ENCODE measurements at places on chromosomes 12 and 14.

DNA sequence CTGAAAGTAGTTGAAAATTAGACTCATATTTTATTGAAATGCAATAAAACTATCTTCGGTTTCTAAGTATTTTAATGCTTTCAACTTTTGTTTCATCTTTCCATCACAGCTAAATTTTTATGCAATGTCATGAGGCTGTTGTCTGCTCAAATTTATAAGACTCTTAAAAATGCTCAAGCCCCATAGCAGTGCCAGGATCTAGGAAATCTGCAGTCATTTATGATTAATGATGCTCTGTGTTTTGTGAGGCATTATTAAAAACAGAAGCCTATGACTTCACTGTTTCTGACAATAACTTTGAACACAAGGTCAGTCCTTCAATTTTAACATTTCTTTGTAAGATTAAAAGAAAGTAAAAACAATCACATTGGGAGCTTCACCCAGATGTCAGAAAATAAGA, 112.5 kb downstream of the ALX1 start:
- DNase-seq = no peak

DNA sequence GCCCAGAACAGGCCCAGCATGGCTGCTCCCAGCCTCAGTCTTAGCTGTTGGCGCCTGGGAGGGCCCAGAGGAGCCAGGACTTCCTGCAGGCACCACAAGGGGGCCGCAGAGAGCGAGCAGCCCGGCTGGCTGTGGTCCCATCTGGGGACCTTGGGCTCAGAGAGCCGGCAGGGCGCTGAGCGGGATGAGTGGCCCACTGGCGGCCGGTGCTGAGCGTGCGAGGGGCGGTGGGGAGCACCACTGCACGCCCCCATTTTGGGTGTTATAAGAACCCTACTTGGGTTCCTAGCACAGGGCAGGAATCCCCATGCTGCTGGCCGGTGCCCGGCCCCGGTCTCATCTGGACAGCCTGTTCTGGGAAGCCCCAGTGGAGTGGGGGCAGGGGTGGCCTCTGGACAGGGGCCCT, 25.9 kb upstream of the CRIP2 start:
- DNase-seq = no peak

GRCh38 chr14:68621400-68622365, 171.2 kb downstream of the ZFP36L1 start:
- DNase-seq = no peak

DNA sequence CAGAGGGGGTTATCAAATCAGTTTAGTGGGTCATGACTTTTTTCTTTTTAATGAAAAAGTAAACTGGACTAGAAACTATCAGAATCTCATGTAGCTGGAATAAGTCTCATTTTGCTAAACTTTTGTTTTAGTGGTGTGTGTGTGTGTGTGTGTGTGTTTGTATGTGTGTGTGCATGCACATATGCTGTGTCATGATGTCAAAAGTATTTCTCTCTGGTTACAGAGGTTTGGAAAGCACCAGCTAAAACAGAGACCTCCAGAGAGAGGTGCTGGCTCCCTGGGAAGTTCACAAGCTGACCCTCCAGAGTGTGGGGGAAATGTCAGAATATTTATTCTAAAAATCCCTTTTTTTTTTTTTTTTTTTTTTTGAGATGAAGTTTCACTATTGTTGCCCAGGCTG, 114.7 kb downstream of the LGMN start:
- no peak for DNase-seq

DNA sequence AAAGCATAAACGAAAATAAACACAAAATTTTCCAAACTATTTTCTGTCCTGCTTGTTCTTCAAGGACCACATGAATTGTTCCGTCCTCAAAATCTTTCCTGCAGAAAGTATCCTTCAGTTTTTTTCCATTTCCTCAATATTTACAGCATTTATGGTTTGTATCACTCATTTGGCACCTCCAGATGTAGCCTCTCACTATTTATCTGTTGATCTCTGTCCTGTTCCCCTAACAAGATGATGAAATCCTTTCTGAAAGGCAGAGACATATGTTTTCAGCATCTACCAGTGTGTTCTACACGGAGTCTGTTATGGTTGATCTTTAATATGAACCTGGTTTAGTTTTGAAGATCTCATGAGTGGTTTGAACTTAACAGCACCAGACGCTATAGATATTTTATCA, 490.2 kb downstream of the NELL2 start:
- DNase-seq = no peak

- DNase-seq = no peak
These were observed 29.6 kb downstream of the P2RX4 start for GRCh38 chr12:121239351-121240061.

DNA sequence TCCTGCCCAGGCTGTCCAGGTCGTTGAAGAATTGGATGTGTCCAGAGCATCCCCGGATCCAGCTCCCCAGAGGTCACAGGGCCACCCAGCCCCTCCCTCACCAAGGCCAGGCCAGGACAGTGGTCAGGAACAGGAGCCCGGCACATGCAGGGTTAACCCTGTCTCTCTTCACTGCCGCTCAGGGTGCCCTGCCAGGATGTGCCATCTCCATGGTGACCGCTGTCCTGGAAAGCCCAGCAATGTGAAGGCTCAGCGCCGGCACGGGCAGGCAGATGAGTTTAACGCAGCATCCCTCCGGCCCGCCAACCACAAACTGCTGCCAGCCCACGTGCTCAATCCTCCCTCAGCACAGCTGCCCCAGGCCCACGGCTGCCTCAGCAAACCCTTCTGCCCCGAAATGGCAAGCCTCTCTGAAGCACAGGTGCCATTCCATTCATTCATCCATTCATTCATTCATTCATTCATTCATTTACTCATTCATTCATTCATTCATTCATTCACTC, 4.4 kb downstream of the TMEM179 start:
- no peak for DNase-seq

DNA sequence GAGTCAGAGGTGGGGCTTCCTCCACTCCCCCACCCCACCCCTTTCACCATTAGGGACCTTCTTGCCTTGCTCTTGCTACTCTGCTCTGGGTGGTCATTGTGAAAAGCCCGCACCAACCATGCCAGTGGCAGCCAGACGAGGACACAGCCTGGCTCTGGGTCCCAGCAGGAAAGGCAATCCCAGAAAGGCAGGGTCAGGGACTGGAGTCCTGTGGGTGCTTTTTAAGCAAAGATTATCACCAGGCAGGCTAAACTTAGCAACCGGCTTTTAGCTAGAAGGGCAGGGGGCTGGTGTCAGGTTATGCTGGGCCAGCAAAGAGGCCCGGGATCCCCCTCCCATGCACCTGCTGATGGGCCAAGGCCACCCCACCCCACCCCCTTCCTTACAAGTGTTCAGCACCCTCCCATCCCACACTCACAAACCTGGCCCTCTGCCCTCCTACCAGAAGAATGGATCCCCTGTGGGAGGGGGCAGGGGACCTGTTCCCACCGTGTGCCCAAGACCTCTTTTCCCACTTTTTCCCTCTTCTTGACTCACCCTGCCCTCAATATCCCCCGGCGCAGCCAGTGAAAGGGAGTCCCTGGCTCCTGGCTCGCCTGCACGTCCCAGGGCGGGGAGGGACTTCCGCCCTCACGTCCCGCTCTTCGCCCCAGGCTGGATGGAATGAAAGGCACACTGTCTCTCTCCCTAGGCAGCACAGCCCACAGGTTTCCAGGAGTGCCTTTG, 1.2 kb upstream of the GAPDH start:
- DNase-seq = peak; percentile 45

GRCh38 chr12:23482571-23482970, 466.9 kb downstream of the SOX5 start:
- no peak for DNase-seq

GRCh38 chr12:102675672-102676071, 195.3 kb upstream of the IGF1 start:
- DNase-seq = no peak

GRCh38 chr12:52740584-52740983, 36.6 kb downstream of the KRT76 start:
- peak; percentile 84 for DNase-seq

- no peak for DNase-seq
These were observed 180.8 kb downstream of the ADCK1 start for GRCh38 chr14:77980475-77981321.

GRCh38 chr12:132227782-132228475, 83.7 kb downstream of the NOC4L start:
- DNase-seq = no peak

GRCh38 chr12:124695861-124696260, 128.4 kb upstream of the NCOR2 start:
- DNase-seq = no peak

- DNase-seq = no peak
These were observed 131.9 kb upstream of the SFSWAP start for GRCh38 chr12:131578828-131579470.

GRCh38 chr12:46547421-46548354, 175.1 kb upstream of the SLC38A2 start:
- no peak for DNase-seq

DNA sequence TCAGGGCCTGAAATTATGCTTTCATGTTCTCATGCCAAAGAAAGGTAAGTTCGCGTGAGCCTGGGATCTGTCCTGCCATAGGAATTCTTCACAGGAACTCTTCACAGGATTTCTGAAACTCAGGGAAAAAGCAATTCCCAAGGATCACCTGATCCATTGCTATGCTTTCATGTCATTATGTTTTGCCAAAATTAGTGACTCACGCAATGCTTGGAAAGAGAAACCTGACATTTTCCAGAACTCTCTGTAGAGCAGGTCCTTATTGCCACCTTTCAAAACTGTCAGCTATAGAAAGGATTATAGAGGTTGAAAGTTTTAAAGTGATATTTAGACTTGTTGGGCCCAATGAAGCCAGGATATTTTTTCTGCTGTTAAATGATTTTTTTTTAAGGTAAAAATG, 6.3 kb upstream of the KCNJ8 start:
- no peak for DNase-seq

GRCh38 chr12:72453550-72453949, 181.4 kb downstream of the TRHDE start:
- no peak for DNase-seq

GRCh38 chr12:31316891-31317290, 9.1 kb downstream of the SINHCAF start:
- DNase-seq = no peak

GRCh38 chr12:76628745-76629144, 69.2 kb upstream of the OSBPL8 start:
- DNase-seq = no peak

DNA sequence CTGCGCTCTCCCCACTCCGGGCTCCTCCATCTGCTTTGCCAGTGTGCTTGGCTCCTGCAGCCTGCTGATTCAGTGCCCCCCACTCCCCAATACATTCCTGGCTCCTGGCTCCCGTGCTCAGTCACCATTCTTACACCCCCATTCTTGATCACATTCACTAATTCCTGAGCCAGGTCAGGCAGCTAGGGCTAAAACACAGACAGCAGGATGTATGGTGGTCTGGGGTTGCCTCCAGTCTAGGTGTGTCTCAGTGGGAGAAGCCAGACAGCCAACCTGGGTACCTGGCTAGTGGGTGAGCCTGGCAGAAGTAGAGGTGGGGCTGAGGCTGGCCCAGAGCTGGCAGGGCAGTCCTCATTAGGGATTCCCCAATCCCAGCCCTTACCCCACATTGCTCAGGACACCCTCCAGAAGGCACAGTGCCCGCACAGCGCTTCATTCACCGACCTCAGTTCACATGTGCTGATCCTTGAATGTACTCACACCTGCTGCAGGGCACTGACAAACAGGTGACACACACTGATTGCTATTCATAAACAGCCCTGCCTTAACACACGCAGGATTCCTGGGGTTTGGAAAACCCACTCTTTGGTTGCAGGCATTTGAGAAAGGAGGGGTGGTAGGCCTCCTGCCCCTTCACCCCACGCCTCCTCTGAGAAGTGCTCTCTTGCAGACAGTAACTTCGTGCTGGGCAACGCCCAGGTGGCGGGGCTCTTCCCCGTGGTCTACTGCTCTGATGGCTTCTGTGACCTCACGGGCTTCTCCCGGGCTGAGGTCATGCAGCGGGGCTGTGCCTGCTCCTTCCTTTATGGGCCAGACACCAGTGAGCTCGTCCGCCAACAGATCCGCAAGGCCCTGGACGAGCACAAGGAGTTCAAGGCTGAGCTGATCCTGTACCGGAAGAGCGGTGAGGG, 1.7 kb downstream of the KCNH3 start:
- DNase-seq = no peak

DNA sequence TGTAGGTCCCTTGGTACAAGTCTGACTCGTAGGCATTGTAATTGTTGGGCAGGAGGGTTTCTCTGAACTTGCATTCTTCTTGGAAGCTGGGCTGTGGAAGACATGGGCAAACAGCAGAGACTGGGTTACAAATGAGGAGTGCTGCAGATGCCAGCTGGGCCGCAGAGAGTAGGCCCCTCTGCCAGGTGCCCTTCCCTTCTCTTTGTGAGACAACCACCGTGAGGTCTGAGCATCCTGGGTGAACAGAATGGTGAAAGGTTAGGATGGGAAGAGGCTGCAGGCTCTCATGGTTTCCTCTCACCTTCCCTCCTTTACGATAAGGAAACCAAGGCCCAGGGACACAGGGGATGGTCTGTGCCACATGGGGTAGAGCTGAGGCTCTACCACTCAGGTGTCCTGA, 11.3 kb downstream of the FGF6 start:
- no peak for DNase-seq

GRCh38 chr14:77990337-77990736, 179.8 kb upstream of the NRXN3 start:
- DNase-seq = no peak

- no peak for DNase-seq
These were observed 52.8 kb downstream of the PPFIBP1 start for GRCh38 chr12:27576667-27577347.

- no peak for DNase-seq
These were observed 9.9 kb upstream of the GOLGA3 start for GRCh38 chr12:132838410-132839080.

DNA sequence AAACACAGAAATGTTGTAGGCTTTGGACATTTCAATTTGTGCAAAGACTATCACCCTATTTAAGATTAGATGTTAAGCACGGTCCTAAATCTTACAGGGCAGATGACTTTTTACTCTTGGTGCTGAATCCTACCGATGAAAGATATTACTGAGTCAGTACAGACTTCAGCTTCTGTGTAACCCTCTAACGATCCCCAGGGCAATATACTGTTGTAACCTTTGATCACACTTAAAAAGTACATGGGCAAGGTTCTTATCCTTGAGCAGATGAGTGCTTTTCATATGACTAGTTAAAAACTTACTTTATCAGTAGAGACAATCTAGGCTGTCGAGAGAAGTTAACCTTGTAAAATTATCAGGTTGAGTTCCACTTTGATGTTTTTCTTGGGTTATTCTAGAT, 22.5 kb downstream of the PDE3A start:
- no peak for DNase-seq

DNA sequence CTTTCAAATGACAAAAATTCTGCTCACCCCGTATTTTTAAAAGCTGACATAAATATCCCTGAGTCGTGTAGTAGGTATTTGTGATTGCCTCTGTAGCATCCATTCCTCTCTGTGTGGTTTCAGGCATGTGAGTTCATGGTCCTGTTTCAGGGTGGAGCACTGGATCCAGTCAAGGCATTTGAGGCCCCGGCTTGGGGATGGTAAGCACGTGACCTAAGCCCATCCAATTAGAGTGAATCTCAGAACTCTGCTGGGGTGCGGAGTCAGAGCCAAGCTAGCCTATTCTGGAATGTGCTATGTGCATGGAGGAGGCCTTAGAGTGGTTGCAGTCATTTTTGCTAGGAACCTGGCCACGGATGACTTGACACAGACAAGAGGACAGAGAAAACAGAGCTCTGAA, 4.3 kb upstream of the CSRP2 start:
- no peak for DNase-seq
